ENCODE measurements at places on chromosomes 12 and 14.

GRCh38 chr14:36646664-36647416 is 14.8 kb upstream of the PAX9 start:
- no peak for DNase-seq

DNA sequence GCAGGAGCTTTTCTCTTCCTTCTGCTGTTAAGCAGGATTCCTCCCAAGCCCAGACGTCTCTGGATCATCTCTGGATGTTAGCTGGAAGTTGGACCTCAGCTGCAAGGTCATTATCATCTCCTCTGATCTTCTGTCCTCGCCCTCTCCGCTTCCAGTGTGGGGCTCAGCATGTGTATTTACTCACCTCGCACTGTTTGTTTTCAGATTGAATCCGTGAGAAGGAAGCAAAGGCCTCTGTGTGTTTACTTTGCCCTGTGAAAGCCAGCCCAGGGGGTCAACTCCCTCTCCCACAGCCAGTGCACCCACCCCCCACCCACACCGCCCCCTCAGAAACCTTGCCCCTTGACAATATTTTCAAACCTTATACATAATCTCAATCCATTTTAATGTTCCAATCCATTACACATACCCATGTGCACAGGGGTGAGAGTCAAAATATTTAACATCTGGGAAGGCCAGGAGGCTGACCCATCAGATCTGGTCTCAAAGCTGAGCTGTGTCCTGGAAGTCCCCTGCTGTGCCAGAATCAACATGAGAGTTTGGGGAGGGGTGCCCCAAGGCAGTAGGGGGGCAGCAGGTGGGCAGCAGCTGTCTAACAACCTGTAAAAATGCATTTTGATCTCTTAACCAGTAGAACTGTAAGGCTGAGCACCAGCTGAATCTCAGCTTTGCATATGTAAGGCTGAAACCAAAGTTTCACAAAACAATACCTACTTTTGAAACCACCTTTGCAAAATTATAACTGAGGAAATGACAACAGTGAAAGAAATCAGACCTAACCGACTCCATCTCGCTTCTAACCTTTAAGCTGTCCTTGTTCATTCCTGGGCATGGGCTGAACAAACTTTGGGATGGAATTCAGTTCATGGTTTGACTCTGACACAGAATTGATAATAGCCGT is 157.9 kb downstream of the ZNF664 start:
- no peak for DNase-seq

DNA sequence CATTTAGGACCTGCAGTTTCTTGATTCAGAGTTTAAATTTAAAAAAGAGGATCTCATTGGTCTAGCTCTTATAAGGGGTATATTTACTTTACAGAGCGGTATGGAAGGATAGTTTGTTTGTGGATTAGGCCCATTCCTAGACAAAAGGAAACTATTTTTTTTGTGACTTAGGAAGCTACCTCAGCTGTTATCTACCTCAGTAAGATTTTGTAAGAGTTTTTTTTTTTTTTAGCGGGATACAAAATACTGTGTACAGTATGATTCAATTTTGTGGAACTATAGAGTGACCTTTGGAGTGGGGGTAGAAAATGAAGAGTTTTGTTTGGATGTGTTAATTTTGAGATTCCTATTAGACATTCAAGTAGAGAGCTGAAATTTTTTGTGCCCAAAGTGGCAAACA is 104.6 kb upstream of the ATF1 start:
- no peak for DNase-seq

DNA sequence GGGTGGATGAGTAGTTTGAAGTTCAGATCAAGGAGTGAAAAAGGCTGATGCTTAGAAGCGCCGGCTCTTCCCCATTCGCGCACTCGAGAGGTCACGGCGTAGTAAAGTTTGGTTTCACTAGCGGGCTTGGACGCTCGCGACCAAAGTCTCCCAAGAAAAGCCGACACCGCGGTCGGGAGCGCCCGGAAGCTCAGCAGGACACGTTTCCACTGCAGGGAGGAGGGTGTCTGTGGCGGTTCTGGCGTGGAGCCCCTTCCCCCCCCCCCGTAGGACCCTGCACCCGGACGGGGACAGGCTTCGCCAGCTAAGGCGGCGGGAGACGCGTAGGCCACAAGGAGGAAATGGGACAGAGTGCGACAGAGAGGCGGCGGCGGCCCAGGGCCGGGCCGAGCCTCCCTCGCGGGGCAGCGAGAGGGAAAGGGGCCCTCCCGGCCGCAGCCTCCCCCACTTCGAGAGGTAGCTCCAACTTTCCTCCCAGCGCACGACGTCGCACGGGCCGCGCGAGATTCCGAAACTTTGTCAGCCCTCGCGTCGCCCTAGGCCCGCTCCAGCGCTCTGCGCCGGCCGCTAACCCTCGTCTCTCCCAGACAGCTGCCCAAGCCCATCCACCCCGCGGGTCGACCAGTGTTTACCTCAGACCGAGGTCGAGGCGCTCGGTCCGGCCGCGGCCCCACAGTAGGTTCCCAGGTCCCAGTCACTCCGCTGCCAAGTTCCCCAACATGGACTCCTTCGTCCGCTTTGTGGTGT is 480 bp downstream of the SCAF11 start:
- DNase-seq = peak; percentile 82

DNA sequence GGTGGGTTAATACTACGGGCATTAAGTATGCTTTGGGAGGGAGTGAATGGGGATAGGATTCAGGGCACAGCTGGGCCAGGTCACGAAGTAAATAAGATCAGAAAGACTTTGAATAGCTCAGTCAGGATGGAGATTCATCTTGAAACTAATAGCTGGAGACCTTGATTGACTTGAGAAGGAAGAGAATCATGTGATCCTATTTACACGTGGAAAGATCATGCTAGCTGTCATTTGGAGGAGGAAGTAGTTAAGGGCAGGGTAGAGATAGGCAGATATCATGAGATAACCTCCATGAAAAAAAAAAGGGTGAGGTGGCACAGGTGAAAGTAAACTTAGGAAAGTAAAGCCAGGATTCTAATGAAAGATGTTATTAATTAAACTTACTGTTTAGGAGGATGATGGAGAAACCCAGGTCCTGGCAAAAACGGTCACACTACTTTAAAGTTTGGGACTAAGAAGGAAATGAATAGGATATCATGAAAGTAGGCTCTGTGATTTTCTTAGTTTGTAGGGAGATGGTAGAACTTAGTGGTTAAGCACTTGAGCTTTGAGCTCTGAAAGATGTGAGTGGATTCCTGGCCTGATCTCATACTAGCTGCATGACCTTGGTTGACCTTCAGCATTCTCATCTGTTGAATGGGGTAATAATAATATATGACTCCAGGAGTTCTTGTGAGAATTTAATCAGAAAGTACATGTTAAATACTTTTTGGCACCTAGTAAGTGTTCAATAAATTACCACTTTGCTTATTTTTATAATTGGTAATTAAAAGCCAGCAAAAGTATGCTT is 439.0 kb downstream of the NRXN3 start:
- no peak for DNase-seq

- DNase-seq = no peak
These were observed 65.5 kb upstream of the BDKRB2 start for GRCh38 chr14:96139169-96139568.

DNA sequence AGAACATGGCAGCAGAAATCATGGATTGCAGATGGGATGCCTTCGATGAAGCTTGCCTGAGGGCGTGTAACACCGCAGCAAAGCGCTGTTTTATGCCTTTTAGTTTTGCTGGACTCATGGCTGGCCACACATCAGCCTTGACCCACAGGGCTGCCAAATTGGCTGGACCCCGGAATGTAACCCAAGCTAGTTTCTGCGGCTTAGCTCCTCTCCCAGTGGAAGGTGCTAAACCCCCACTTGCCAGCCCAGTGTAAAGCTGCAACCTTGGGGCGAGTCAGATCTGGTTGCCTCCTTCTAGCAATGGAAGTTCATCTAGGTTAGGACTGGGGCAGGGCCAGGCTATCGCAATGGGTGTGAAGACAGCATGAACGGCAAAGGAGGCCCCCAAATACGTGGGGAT is 38.3 kb downstream of the MEG3 start:
- no peak for DNase-seq

DNA sequence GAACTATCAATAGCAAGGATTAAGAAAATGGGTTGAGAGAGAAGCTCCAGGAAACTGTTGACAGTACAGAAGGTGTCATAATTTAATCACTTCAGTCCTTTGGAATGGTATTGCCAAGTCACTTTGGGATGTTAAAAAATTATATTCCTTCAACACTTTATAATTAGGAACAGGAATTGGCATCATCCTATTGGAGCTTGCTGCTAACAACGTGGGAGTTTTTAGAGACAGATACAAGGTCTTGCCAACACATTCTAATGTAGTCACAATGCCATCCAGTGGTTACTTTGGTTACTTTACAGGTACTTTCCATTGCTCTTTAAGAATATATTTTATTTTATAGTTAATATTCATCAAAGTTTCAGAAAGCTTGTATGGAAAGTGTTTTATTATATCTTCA is 310.1 kb downstream of the SYT1 start:
- DNase-seq = no peak

GRCh38 chr12:77727442-77728001 is 103.2 kb upstream of the NAV3 start:
- no peak for DNase-seq

- no peak for DNase-seq
These were observed 2.4 kb downstream of the ULK1 start for GRCh38 chr12:131896811-131897270.

GRCh38 chr12:86914721-86915120 is 658.5 kb upstream of the MGAT4C start:
- no peak for DNase-seq

DNA sequence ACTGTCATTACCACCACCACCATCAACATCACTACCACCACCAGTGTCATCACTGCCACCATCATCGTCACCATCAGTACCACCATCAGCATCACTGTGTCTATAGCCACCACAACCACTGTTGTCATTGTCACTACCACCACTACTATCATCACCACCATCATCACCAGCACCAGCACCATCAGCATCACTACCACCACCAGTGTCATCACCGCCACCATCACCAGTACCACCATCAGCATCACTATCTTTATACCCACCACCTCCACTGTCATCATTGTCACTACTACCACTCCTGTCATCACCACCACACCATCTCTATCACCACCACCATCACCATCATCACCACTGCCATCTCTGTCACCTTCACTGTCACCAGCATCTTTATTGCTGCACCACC is 60.6 kb downstream of the BEGAIN start:
- DNase-seq = no peak

GRCh38 chr12:39272871-39273655 is 169.9 kb downstream of the KIF21A start:
- no peak for DNase-seq

- DNase-seq = no peak
These were observed 73.0 kb downstream of the DNAI7 start for GRCh38 chr12:25121916-25122315.

- DNase-seq = no peak
These were observed 34.3 kb downstream of the NOPCHAP1 start for GRCh38 chr12:105020241-105020962.

DNA sequence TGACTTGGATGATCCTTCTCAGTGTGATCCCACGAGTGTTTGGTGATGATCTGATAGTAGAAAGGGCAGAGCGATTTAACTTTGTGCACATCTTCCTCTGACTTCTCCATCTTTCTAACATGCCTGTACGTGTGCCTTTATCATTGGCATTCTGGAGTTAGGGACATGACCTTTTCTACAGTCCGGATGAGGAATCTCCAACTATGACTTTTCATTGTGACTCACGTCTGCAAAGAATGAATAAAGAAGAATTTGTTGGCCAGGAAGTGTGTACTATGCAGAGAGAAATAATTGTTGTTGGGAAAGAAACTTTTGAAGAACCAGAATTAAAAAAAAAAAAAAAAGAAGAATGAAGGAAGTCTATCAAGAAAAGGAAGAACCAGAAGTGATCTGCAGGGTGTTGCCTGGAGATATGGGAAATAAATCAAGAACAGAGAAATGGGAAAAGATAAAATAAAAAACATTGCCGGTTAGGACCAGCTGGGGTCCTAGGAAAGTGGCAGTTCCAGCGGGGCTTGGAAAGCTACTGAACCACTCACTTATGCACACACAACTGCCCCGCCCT is 25.3 kb downstream of the PPFIBP1 start:
- DNase-seq = no peak

DNA sequence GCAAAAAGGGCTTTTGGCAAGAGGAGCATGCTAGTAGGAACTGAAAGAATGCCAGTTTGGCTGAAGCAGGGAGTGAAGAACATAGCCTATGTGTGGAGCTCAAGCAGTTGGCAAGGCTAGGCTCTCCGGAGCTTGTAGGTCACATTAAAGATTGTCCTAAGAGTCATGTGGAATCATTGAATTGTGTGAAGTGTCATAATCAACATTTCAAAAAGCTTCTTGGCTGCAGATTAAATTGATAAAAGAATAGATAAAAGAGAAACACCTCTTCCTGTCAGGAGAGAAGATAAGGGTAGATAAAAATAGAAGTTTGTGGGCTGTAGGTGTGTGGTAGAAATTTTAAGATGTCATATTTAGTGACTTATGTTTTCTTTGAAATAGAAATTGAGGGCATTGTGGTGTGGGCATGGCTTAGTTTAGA is 36.1 kb downstream of the CPSF6 start:
- DNase-seq = no peak

DNA sequence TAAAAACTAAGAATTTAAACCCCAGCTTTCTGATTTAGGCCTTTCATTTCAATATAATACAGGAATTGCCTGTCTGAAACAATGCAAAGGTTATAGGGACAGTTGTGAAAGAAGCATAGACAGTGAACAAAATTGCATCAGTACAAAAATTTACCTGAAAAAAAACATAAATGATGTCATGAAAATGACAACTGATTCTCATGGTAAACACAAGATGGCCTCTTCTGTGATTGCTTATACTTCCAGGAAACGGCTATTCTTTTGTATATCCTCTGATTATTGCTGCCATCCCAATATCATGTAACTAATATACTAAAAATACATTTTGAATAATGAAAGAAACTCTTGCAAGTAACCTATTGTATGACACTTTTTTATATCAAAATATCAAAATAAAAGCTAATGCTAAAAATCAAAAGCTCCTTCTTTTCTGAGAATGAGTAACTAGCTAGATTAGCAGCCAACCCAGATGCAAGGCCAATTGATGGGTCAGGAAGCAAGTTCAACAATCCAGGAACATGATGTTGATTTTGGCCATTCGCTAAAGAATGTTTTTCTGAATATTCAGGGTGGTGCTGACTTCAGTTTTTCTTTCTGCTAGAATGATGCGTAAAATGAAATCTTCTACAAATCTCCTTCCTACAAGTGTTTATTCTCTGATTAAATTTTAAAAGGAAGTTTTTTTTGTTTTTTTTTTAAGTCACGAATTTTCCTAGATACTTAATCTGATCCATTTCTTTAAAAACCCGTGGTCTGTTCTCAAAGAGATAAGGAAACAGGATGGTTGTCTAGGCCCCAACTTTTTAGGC is 83.6 kb downstream of the ALX1 start:
- no peak for DNase-seq

- peak; percentile 63 for DNase-seq
These were observed 155.5 kb upstream of the CCND2 start for GRCh38 chr12:4118017-4118510.

- no peak for DNase-seq
These were observed 16.5 kb upstream of the FZD10 start for GRCh38 chr12:130145731-130146130.
